ENCODE measurements at places on chromosomes 3 and 15. TPM values are rescaled to one million over a fixed set of nuclear protein-coding genes. Genes with fewer than 3 reads are reported as not detected.

DNA sequence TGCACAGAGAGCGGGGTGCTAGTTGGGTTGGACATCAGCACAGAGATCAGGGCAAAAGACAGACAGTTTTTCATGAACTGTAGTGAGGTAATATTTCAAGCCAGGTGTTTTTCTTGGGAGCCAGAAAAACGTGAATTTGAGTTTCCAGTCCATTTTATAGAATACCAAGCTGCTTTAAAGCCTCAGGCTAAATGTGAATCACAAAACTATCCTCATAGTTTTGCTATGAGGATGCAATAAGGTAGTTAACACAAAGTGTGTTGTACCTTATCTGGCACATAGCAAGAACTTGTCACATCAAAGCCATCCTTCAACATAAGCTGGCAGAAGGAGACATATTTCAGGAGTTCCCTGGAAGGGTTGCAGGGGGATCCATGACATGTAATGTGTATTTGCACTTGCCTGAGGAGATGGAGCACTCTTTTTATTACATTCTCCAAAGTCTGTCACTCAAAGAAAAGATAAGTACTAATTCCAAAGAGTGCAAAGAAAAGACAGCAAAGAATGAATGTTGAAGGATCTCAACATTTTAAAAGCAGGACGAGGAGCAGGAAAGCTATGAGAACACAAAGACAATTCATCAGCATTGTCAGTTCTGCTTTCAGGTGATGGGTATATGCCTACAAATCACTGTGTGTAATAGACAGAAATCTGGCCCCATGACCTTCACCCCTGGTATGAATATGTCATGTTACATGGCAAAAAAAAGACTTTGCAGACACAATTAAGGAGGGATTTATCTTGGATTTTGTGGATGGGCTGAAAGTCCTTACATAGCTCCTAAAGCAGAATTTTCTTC, 1046.4 kb downstream of the NTRK3 start:
- DNase-seq, result no peak

GRCh38 chr15:90456236-90456635, 68.2 kb downstream of the IQGAP1 start:
- DNase-seq, result no peak

GRCh38 chr15:57390583-57390982, 14.3 kb downstream of the CGNL1 start:
- no peak for DNase-seq

- no peak for DNase-seq
Measured at GRCh38 chr15:74174219-74174957, 878 bp downstream of the ISLR start.

DNA sequence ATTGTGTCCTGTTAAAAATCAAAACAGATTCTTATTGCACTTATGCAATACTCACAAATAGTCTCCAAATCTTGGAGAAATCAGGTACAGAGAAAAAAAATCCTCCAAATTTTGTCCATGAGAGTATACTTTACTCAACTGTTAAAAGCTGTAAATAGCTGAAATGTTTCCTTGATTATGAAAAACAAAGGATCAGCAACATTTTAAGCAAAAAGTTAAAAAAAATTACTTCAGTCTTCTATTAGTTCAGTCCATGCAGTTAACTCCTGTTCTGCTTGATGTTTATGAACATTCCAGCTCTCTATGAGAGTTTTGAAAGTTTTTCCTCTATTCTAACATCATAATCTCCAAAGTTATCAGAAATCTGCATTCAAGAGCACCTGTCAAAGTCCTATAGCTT, 22.8 kb upstream of the ZNF80 start:
- no peak for DNase-seq

GRCh38 chr3:3027976-3028567, 82.1 kb downstream of the IL5RA start:
- no peak for DNase-seq

GRCh38 chr3:127489357-127489756, 101.2 kb downstream of the TPRA1 start:
- no peak for DNase-seq

DNA sequence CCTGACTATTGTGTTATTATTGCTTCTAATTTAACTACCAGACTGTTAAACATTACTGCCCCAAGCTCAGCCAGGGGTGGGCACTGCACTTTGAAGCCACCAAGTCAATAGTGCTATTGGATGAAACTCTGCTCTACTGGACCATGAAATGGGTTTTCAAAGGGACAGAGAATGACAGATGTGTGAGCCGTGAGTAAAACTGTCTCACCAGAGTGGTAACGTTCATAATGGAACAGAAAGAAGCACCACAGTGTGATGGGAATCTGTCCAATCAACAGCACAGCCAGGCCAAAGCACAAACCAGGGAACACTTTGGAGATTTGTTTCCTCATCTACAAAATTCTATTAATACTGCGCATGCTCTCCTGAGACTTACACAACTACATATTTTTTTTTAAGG, 171.8 kb upstream of the LPP start:
- DNase-seq, result no peak

DNA sequence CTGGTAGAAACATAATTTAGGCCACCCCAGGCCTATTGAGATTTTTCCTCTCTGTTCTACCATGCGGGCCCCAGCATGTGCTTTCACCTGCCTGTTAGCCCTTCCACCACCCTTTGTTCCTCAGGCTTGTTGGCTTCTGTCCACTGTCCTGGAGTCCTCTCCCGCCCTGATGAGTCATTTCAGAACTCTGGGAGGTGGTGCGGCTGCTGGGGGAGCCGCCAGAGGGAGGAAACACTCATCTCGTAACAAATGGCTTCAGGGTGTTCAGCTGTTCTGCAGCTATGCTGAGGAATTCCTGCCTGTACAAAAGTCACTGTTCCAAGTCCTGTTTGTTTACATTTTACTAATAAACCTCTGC, 36.3 kb downstream of the LRTM1 start:
- peak; percentile 37 for DNase-seq

GRCh38 chr3:127819086-127819485, 3.2 kb downstream of the MGLL start:
- DNase-seq, result no peak

- no peak for DNase-seq
Measured at GRCh38 chr3:64327100-64327804, 102.0 kb upstream of the PRICKLE2 start.

- DNase-seq, result no peak
Measured at GRCh38 chr3:105470851-105471250, 104.1 kb downstream of the ALCAM start.

- no peak for DNase-seq
Measured at GRCh38 chr15:29409890-29410289, 140.3 kb upstream of the NSMCE3 start.

DNA sequence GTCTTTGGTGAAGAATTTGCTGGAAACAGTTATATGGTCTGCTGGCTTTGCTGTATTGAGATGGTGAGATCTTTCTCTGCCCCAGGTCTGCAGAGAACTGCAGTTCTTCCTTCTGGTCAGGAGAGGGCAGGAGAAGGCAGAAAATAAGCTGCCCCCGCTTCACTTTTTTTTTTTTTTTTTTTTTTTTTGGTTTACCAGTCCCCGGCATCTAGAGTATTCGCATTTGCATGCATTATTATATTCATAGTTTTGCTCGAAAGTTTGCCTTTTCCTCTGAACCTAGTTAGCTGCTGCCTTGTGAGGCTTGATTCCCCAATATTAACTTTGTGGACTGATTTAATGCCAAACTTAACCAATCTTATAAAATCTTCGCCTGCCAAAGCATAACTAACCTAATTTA, 10.6 kb upstream of the PARL start:
- no peak for DNase-seq

DNA sequence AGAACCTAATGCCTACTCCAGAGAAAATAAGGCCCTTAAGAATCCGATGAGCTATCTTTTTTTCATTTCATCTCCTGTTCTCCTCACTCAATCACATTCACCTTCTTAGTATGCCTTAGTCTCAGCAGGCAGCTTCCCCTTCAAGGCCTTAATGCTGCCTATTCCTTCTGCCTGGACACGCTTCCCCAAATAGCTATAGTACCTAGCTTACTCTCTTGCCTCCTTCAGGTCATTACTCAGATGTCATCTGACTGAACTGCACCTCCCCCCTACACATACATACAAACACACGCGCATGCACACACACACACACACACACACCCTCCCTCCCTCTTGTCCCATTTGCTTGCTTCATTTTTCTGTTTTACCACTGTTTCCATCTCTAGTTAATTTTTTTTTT, 191.5 kb upstream of the MLF1 start:
- DNase-seq, result no peak

- DNase-seq, result no peak
Measured at GRCh38 chr3:161395115-161396012, 24.0 kb upstream of the SPTSSB start.

- DNase-seq, result no peak
Measured at GRCh38 chr3:8619548-8619947, 25.1 kb downstream of the SSUH2 start.

GRCh38 chr3:113054552-113054951, 63.8 kb downstream of the GTPBP8 start:
- no peak for DNase-seq

DNA sequence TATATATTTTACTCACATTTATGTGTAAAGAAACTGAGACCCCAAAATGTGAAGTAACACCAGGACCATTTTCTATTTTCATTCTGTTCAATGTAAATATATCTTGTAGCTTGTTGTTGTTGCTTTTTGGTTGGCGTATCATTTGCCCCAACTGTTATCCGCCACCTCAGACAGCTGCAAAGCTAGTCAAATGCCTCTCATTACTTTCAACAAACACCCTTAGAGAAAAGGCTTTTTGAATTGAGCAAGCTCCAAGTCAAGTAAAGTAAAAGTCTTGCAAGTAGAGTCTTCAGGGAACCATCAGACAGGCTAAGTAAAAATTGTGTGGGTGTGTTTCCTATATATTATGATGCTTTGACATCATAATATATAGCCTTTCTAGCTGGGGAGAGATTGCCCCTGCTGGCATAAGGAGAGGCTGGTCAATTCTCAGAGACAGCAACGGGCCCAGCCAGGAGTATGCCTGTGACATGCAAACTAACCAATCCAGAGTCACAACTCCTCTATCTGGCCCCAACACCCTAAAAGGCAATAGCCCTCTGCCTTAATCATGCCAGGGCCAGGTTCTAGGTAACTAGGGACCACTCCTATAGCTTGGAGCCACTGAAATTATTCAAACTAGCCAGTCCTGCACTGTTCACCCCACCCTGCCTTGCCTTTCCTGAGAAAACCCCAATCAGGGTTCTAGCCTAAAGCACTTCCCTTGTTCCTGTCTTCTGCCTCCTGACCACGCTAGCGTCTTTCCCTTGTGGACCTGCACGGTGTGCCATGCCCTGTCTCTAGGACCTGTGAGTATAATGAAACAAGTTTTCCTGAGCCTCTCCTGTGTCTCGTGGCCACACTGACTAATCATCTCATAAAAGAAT, 75.6 kb downstream of the RAD18 start:
- DNase-seq, result no peak

GRCh38 chr15:66944121-66944520, 121.3 kb upstream of the SMAD3 start:
- no peak for DNase-seq

- no peak for DNase-seq
Measured at GRCh38 chr3:159828542-159828943, 160.1 kb upstream of the IL12A start.

DNA sequence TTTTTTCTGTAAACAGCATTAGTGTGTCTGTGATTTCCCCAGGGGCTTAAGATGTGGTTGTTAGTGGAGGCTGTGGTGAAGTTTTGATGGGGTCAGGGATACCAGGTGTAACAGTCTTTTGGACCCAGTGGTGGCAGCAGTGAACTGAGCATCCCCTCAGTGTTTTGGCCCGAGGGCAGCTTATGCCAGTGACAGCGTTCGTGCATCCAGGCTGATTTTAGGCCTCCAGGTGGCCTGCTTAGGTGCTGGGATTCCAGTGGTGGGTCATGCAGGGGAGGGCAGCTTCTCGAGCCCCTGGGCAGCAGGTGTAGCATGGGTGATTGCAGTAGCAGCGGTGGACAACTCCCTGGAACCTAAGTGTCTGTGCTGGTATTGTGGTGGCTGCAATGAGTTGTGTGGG, 29.2 kb downstream of the STT3B start:
- DNase-seq, result no peak

GRCh38 chr3:37702478-37703154, 159.1 kb upstream of the CTDSPL start:
- no peak for DNase-seq

DNA sequence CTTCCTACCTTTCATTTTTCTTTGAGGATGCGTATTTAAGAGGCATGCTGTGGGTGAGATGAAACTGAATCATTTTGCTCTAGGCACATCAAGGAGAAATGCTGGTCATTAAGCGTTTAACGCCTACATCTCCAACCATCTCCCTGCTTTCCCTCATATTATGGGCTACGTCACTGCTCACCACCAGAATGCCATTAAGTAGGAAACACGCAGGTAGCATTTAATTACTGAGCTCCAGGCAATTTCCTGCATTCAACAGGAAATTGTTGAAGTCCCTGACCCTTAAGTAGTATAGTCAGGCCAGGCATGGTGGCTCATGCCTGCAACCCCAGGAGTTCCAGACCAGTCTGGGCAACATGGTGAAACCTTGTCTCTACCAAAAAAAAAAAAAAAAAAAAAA, 66.1 kb downstream of the CHSY1 start:
- DNase-seq, result no peak

GRCh38 chr3:68163062-68163461, 508.6 kb upstream of the SUCLG2 start:
- no peak for DNase-seq

The CALML4 gene
- 23.5 TPM for polyA plus RNA-seq

The ALDH1A3 gene
- polyA plus RNA-seq, result 5.6 TPM

The CLDN16 gene
- polyA plus RNA-seq, result 55.7 TPM

The CBLB gene
- 55.0 TPM for polyA plus RNA-seq

The XCR1 gene
- 0.31 TPM for polyA plus RNA-seq

The DLL4 gene
- 8.4 TPM for polyA plus RNA-seq

The MRPL3 gene
- polyA plus RNA-seq, result 118 TPM

The TTLL13 gene
- 0.57 TPM for polyA plus RNA-seq

The TMEM40 gene
- 1.4 TPM for polyA plus RNA-seq

The PDIA5 gene
- 28.5 TPM for polyA plus RNA-seq

The CYP1A2 gene
- polyA plus RNA-seq, result 0.14 TPM

The RPLP1 gene
- 1,373 TPM for polyA plus RNA-seq

The SKOR1 gene
- polyA plus RNA-seq, result 0.58 TPM

The KATNBL1 gene
- polyA plus RNA-seq, result 99.3 TPM

Data from left renal cortex interstitium (tissue), 4 donors.